Tongue (tissue), 3 donors: ENCODE measurements at places on chromosomes 13 and 19. TPM values are rescaled to one million over a fixed set of nuclear protein-coding genes. Genes with fewer than 3 reads are reported as not detected.
A peak's percentile ranks its signal among the peaks of the same experiment; 100 is the strongest.

ZNF491 gene
- 4.4 TPM for total RNA-seq

ZNF284 gene
- total RNA-seq = 3.9 TPM

IZUMO1 gene
- total RNA-seq = not detected

MAB21L1 gene
- total RNA-seq = 5.4 TPM

SPRED3 gene
- total RNA-seq = 0.21 TPM

LYPD3 gene
- 17.6 TPM for total RNA-seq

DNA sequence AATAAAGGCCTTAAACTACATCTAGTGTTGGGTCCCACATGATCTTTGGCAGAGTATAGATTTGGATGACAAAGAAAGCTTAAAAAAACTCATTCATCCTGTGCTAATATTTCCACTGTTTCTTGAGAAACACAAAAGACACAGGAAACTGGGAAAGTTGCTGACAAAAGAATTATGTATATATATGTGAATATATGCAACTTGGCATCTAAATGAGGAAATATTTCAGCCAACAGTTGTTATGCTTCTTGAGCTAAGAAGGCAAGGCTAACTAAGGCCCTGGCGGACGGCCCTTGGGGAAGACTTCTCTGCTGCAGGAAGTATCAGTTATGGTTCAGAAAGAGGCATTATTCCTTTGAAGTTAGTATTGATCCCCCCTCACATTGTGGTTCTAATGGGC lies 491.8 kb downstream of the DIAPH3 start:
- no peak for DNase-seq

DNA sequence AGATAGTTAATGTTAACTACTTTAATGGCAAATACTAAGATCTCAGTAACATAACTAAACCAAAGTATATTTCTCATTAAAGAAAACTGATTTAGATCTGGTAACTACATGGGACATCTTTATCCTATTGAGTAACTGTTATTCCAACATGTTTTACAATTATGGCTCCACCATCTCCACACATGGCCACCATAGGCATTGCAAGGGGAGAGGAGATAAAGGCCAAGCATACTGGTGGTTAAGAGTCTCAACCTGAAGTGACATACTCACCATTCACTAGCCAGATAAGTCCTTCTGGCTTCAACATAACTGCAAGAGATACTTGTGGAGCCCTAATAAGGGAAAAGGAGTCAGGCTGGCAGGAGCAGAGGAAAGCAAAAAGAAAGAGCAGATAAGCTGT lies 1586.4 kb upstream of the SPRY2 start:
- DNase-seq = no peak

DNA sequence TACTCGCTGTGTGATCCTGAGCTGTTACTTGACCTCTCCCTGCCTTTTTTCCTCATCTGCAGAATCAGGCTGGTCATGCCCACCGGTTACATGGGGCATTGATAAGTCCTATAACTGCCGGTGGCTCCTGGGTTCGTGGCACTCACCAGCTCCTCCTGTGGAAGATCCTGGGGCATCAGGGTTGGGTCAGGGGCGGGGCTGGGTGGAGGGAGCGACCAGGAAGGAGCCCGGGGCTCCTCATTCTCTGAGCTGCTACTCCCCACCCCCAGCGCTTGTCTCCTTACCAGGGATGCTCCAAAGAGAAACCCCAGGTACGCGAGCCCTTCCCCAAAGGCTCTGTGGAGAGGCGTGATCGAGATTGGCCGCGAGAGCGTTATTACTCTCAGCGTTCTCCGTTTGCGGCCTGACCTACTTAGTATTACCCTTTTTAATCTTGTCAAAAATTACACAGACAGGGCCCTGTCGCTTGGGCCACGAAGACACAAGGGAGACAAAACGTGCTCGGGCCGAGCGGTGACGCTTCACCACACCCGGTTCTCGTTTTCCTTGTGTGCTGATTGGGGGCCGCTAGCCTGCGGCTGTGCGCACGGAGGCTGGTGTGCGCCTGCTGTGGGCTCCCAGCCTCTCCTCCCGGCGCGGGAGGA lies 10.7 kb downstream of the HDGFL2 start:
- DNase-seq = no peak

DNA sequence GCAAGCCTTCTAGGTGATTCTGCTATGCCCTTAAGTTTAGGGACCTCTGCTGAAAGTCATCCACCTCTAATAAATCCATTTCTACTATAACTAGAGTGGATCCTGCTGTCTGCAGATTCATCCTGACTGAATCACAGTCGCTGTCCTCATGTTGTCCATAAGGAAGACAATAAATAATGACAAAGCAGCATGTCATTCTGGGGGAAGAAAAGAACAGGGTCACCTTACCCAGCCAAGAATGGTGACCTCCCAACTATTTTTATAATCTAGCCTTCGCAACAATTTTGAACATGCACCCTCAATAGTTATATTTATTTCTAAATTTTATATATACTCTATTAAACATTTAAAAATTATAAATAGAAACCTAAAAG lies 45.0 kb upstream of the UBE2L5 start:
- DNase-seq = no peak

GRCh38 chr13:92173254-92173653 lies 774.8 kb downstream of the GPC5 start:
- DNase-seq = no peak

DNA sequence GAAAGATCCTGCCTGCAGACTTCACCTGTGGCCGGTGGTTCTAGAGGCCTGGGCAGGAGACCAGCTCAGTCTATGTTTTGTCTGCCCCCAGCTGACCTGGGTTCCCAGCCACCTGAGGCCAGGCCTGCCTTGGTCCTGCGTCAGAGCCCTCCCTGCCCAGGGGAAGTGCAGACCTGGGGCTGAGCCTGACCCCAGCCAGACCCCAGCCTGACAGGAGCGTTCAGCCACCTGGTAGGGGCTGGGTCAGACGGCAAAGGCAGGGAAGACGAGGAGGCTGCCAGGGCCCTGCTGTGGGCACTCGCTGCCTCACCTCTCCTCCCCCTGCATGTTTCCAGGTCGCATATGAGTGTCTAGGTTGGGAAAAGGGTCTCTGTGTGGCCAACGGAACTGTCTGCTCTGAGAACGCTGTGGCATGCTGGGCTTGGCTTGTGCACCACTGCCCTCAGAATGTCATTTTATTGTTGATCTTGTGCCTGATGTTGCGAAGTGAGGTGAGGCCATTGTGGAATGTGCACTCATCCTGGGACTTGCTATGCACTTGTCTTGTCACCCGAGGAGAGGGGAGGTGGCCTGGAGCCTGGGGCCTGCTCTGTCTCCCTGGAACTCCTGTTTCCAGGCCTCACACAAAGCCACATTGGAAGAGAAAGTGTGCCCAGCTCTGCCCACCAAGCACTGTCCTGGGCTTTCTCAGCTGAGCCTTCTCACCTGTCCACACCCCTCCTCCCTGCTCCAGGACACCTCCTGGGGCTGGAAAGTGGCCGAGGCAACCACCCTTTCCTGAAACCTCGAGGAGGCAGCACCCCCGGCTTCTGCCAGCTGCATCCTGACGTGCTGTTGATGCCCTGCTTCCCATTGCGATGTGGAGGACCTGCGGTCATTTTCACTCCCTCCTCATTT lies 15.2 kb upstream of the MCF2L start:
- no peak for DNase-seq

GRCh38 chr19:36771261-36772231 lies 1.1 kb downstream of the ZNF850 start:
- peak; percentile 83 for DNase-seq

- no peak for DNase-seq
Observed at GRCh38 chr19:58218899-58219298, 9.8 kb upstream of the ZNF544 start.

- DNase-seq = no peak
Observed at GRCh38 chr13:112722433-112723263, 32.8 kb downstream of the ATP11A start.

- DNase-seq = peak; percentile 74
Observed at GRCh38 chr19:38596057-38596981, 21.4 kb downstream of the MAP4K1 start.

GRCh38 chr13:87459419-87459818 lies 211.8 kb upstream of the SLITRK5 start:
- no peak for DNase-seq

GRCh38 chr19:12596927-12597548 lies 13.6 kb downstream of the ZNF490 start:
- DNase-seq = no peak

DNA sequence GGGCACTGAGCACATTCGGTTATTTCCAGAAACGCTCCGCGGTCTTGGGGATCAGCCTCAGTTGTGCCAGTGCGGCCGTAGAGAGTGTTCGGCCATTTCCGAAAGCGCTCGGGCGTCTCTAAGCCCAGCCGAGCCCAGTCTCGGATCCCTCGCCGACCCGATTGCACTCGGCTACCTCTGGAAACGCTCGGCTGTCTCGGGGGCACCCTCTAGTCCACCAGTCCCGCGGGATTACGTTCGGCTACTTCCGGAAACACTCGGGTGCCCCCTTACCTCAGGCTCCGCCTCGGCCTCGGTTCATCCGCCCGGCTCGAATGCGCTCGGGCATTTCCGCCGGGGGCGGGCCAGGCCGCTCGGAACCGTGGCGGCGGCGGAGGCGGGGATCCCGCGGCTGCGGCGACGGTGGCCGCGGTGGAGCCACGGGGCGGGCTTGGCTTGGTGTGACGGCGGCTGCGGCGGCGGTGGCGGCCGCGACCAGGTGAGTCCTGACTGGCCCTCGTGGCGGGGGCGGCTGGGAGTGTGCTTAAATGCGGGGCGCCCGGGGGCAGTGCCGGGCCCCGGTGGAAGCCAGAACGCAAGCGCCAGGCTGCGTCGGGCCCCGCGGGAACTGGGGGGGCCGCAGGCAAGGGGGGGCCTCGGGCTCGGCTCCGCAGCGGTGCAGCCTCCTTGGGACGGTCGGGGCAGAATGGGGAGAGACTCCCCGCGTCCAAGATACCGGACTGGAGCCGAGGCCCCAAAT lies at the start of gene PIK3R2:
TSS of gene PIK3R2 (plus strand) at position 347 of the 739 bp plus-strand sequence. CDS start 2,717 bp downstream, outside the sequence.
- DNase-seq = peak; percentile 100

GRCh38 chr13:89673789-89674311 lies 1673.6 kb upstream of the MIR17HG start:
- peak; percentile 14 for DNase-seq

DNA sequence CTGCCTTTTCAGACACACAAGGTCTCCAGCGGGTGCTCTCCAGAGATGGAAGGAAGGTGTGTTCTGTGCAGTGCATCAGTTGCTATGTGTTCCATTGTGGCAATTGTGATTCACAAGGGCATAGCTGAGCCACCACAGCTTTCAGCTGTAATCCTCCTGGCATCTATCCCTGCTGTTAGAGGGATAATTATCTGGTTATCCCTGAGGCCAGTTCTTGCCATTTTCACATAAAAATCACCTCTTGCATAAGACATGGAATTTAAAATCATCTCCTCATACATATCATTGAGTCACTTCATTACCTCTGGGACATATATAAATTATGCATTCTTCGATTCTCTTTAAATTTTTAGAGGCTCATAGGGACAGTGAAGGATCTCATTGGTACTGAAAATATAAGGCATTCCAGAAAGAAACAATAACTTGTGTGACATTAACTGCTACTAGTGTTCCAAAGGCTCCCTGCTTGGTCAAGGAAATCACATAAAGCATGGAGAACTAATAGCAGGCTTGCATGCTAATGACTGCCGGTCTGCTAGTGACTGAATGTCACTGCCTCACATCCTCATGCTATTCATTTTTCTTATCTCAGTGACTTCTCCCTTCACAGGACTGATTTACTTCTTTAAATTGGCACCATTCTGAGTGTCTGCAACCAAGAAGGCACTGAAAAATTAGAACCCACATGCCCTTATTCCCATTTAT lies 214.0 kb downstream of the ENOX1 start:
- DNase-seq = peak; percentile 41

GRCh38 chr13:112136095-112136494 lies 69.1 kb downstream of the SOX1 start:
- DNase-seq = no peak

DNA sequence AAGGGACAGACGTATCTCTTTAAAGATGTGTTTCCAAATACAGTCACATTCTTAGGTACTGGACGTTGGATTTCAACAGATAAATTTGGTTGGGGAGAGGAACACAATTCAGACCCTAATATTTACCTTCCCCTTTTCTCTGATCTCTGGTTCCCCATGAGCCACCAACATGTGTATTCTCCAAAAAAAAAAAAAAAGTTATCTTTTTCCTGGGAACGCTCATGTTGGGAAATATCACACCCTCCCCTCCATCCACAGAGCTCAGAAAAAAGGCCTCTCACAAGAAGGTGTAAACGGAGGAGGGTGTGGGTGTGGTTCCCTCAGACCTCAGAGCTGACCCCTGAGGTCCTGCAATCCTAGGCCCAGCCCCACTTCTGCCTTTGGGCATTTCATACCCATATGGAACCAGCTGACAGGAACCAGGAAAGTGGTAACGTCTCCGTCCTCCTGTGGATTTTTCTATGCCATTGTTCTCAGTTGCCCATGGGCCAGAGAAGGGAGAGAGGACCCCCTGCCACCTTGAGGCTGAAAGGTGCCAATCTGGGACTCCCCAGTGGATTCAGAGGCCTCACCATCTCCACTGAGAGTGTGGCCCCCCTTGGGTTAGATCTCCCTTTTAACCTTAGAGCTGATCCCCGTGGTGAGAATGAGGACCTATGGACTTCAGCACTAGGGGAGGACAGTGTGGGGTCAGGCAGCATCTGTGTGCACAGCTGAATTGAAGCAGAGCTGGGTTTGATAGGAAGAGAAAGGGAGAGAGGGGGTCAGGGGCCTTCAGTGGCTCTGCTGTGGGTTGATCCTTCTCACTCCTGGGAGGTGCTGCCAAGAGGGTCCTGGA lies 8.4 kb upstream of the SIGLEC12 start:
- DNase-seq = no peak

DNA sequence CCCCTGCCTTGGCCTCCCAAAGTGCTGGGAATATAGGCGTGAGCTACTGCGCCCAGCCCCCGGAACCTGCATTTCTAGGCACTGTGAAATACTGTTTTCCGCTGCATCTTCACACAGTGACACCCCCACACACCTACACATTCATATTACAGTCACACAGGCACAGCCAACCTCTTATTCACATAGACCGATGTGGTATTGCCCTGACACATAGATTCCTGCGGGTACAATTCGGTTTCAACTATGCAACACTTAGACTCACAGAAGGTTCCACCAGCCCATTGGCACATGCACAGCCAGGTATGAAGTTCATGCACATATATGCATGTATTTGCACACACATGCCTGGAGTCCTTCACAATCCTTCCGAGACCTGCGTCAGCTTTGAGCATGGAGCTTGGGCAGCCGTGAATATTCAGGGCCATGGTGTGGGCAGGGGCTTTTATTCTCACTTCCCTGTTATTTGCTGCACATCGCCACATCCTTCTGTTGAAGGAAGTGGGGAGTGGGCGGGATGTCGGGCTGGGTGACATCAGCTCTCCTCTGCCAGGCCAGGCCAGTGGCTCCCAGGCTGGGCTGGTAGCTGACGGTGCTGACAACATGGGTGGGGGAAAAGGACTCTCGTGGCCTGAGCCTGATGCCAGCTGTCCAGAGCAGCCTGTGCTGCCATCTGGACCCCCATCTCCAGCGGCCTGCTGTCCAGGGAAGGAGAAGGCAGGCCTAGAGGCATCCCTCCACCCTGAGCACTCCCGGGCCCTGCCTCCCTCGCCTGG lies 5.4 kb upstream of the CDC37 start:
- DNase-seq = no peak

DNA sequence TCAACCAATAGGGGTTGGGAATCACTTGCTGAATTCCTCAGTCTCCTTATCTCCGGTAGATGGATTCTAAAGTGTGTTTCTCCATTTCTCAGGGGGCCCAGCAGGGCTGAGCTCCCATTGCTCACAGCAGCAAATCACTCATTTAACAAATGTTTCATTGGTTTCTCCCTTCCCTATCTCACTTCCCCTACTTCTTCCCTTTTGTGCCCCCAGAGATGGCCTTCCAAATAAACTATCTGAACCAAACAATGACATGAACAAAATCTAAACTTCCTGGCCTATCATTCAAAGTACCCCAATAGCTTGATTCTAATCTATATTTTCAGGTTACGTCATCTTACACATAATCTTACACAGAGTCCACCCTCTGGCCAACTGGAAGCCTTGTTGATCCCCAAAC lies 60.4 kb downstream of the DLEU7 start:
- no peak for DNase-seq

- DNase-seq = no peak
Observed at GRCh38 chr19:35052599-35053190, 11.2 kb downstream of the HPN start.
